Left renal pelvis (tissue), 4 donors: ENCODE measurements at places on chromosomes 5 and 9. TPM values are rescaled to one million over a fixed set of nuclear protein-coding genes. Genes with fewer than 3 reads are reported as not detected.

Gene SYK
- 28.9 TPM for polyA plus RNA-seq

Gene SV2C
- polyA plus RNA-seq = 0.07 TPM

Gene CD274
- polyA plus RNA-seq = 1.4 TPM

Gene GABRP
- 2.0 TPM for polyA plus RNA-seq

Gene HMGXB3
- 37.9 TPM for polyA plus RNA-seq

Gene ANXA2R
- polyA plus RNA-seq = 1.1 TPM

Gene CCL27
- 0.59 TPM for polyA plus RNA-seq

Gene CFAP77
- polyA plus RNA-seq = 1.3 TPM

Gene FAM170A
- polyA plus RNA-seq = not detected

Gene CARTPT
- not detected for polyA plus RNA-seq

- no peak for DNase-seq
Measured at GRCh38 chr5:158819095-158819494, 280.6 kb downstream of the EBF1 start.

- no peak for DNase-seq
Measured at GRCh38 chr9:90891308-90892040, 89.9 kb downstream of the SYK start.

GRCh38 chr9:4416467-4416866 lies 73.8 kb upstream of the SLC1A1 start:
- no peak for DNase-seq

DNA sequence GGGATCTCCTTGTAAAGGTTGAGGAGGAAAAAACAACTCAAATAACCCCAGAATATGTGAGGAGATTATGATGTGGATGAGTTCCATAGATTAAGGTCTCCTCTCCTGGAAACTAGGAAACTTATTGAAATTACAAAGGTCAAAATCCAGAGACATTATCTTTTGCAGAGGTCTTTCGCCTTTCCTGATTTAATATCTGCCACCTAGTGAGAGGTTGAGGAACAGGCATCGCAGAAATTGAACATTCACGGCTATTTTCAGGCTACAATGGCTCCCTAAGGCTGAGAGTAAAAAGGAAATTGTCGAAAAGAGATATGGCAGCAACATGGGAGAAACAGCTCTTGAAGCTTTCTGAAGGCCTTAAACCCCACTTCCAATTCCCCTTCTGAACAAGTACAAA lies 127.5 kb upstream of the PLCXD3 start:
- no peak for DNase-seq

DNA sequence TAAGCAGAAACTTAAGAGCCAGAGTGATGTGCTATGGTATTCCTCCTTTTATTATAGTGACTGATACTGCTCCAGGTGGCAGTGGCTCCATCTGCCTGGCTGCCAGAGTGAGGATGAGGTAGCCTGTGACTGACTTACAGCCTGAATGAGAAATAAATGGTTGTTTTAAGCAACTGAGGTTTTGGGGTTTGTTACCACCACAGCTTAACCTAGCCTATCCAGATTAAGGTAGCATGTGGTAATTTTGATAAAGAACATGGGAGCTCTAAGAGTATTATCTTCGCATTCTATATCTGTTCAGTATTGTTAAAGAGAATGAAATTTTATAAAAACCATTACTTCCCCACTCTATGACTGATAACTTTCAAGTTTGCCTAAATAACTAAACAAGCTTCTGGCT lies 39.0 kb downstream of the GOLPH3 start:
- DNase-seq = no peak

DNA sequence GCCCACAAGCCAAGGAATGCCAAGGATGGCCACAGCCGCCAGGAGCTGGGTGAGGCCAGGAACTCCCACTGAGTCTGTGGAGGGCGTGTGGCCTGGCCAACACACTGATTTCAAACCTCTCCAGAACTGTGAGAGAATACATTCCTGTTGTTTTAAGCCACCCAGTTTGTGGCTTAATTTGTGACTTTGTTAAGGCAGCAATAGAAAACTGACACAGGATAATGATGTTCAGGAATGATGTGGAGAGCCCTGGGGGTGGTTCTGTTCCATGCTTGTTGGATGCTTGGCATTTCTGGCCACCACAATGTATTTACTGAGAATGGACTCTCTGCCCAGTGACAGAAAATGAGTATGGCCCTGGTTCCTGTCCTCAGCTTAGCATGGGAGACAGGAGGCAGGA lies 82.8 kb downstream of the DAP start:
- DNase-seq = no peak

DNA sequence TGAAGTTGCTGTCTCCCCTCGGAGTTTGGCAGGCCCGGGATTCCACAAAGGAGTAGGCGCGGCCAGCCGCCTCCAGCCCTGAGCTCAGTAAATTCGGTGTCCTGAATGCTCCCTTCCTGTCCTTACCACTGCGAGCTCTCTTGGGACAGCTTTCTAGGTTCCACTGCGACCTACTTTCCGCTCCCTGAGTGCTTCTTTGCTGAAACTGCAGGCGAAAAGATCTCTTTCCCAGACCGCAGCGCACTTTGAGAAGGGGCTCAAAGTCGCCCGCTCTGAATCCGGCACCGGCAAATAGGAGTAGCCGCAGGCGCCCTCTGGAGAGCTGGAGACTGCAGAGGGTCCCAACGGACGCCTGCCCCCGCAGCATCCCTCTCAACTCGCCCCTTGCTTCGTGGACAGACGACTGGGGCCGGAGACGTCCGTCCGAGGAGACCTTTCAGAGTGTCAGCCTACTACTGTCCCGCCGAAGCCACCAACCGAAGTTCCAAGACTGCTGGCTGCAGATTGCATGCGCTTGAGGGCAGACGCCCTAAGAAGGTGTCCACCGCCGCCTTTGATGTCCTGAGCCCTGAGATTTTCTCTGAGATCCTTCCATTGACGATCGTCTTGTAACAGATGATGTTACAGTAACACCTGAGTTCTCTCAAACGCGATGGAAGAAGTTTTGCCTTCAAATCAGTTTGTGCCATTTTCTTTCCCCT lies 96.0 kb downstream of the ANXA2R start:
- no peak for DNase-seq

- DNase-seq = no peak
Measured at GRCh38 chr5:173291722-173292658, 36.2 kb downstream of the STC2 start.

GRCh38 chr5:41371738-41372137 lies 138.7 kb downstream of the PLCXD3 start:
- DNase-seq = no peak

- peak; percentile 63 for DNase-seq
Measured at GRCh38 chr5:1190837-1191239, 10.6 kb upstream of the SLC6A19 start.

DNA sequence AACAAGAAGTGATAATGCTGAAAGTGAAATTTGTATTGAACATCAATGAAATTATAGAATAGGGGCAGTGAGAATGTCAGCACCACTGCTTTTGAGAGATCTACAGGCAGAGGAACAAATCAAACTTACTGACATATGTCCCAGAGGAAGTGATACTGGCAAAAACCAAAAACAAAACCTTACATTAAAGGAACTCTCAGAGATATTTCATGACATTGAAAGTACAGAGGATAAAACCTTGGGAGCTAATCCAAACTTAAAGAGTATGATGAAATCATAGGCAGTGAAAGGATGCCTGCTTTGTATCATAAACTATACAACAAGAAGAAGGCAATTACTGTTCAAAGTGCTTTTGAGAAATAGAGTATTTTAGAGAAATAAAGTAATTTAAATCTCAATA lies 90.4 kb upstream of the SV2C start:
- no peak for DNase-seq

GRCh38 chr5:160229190-160229742 lies at the start of gene FABP6:
Gene FABP6, plus strand, starts transcription at chr5:160229506. Its CDS starts 52 bp downstream, at chr5:160229558.
- DNase-seq = no peak

- DNase-seq = no peak
Measured at GRCh38 chr9:135239769-135240141, 152.3 kb downstream of the OLFM1 start.

GRCh38 chr5:119368238-119368630 lies 12.4 kb downstream of the TNFAIP8 start:
- DNase-seq = no peak

DNA sequence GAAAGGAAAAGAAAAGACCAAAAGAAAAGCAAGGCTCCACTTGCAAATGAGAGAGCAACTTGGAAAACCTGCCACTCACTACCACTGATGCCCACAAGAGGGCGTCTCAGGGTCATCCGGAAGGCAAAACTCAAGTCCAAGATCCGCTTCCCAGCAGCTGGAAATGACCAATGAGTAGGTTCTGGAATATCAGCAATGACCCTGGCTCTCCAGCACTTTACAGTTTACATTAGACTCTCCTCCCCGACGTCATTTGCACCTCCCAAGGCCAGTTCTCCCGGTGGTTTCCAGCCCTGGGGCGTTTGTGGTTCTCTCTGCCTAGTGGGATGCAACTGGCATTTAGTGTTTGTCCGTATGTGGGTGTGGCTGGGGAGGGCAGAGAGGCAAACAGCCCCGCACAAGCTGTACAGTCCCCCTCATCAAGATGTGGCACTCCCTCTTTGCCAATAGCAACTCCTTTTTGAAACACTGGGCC lies 193.8 kb upstream of the ZNF618 start:
- no peak for DNase-seq

DNA sequence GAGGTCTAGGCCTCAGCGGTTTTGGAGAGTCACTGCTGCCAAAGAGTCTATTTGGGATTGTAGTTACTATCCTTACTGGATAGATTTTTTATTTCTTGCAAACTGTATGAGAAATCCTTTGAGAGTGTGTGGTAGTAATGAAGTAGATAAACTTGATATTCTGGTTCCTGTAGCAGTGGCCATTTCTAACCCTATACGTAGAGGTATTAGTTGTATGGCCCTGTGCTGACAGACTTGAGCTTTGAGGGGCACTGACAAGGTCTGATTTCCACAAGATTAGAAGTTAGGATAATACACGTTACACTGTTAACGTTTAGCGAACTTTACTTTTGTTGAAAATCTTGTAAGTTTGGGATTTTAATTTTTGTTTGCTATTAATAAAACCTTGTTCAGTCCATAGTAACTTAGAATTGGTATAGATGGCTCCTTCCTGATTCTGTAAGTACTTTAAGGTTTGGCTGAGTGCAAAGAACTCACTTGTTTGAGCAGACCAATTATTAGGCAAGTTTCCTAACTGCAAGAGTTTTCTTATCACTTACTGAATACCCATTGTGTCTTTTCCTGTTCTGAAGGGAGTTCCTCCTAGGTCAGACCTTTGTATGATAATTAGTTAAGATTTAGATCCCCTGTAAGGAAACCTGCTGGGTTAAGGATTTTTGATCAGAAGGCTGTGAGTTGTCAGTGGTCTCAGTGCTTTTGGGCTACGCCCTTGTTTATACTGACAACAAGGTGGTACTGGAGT lies 31.4 kb downstream of the GCNT1 start:
- no peak for DNase-seq

- no peak for DNase-seq
Measured at GRCh38 chr5:14125262-14125661, 17.9 kb upstream of the TRIO start.

GRCh38 chr5:72559866-72560766 lies 52.9 kb upstream of the ZNF366 start:
- no peak for DNase-seq

- no peak for DNase-seq
Measured at GRCh38 chr5:108303611-108304010, 78.3 kb downstream of the FBXL17 start.

DNA sequence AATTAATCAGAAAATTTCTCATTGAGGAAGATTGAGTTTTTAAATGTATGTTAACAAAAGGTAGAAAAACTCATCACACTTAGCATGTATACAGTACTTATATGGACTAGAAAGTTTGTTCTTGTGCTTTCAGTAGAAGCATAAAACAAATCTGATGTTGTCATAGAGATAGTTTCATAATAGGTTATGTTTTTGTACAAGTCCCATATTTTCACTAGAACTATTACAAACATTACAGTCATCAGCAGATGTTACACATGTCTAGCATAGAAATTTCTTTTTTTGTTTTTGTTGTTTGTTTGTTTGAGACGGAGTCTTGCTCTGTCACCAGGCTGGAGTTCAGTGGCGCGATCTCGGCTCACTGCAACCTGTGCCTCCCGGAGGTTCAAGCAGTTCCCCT lies 131.4 kb downstream of the COMMD10 start:
- DNase-seq = no peak

DNA sequence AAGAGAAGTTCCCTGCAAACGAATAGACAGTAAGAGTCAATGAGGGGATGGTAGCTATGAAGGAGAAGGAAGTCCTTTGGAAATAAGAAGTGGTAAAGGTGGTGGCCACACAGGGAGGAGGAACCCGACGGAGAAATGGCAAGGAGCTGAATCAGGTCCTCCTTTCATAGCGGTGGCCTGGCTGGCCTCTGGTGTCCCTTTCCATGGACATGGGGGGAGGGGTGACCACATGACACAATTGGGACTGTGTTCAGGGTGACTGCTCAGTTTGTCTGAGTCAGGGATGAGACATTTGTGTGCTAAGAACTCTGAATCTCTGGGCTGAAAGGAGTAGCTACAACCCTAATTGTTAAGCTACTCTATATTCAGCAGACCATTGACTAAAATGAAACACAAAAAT lies 28.7 kb upstream of the TIMD4 start:
- DNase-seq = no peak

DNA sequence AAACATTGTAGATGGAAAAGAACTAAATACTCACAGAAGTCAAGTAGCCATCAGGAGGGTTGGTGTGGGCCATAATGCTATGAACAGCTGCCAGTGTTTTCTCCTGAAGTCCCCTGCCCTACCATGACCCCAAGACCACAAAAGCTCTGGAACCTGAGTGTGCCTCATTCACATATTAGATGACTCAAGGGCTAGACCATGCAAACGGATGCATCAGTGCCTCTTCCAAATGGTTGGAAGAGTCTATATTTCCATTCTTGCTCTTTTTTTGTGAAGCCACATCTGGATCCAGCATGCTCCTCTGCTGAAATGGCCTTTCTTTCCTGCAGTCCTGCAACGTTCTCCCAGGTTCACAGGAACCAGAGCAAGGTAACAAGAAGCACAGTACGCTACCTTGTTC lies 136.6 kb upstream of the EPB41L4A start:
- no peak for DNase-seq

DNA sequence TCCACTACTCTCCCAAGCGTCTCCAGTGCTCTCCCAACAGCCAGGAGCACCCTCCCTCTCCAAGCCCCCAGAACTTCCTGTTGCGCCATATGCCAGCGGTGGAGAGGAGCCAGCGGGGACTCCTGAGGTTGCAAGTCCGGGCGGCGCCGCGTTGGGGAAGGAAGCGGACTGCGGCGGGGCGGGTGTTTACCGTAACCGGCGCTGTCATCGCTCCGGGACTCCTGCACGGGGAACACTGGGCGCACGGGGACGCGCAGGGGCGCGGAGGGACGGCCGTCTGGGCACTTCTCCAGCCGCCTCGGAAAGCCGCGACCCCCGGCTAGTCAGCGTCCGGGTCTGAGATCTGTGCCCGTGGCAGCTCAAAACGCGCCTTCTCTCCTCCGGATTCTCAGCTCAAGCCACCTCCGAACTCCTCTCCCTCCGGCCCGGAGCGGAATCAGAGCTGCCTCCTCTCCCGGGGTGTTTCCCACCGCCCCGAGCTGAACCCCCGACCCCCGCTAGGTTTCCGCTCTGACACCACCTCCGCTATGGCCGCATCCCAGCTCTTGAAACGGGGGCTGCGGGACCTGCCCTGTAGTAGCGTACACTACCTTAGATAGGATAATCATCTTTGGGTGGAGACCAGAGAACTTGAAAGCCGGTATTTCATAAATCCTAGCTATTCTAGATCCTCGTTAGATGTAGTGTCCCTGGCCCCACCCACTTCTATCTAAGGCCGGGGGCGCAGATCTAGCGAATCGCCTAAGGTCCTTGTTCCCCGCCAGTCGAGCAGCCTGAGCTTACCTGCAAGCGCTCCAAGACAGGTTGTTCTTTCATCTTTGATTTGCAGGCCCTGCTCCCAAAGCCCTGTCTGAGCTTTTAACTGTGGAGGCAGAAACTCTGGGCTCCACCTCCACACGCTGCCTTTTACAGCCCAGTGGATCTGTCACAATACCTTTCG lies at the start of gene TRPM6:
Gene TRPM6, minus strand, starts transcription at position 881 of the 940 bp plus-strand sequence. Its CDS starts 65 bp downstream, at position 816.
- DNase-seq = peak; percentile 32
